Activated CD4-positive, alpha-beta T cell treated with anti-CD3 and anti-CD28 coated beads for 4 hours (primary cell): ENCODE measurements at places on chromosomes 7 and 10.

- DNase-seq, result no peak
Observed at GRCh38 chr7:91596287-91596686, 284.2 kb downstream of the MTERF1 start.

DNA sequence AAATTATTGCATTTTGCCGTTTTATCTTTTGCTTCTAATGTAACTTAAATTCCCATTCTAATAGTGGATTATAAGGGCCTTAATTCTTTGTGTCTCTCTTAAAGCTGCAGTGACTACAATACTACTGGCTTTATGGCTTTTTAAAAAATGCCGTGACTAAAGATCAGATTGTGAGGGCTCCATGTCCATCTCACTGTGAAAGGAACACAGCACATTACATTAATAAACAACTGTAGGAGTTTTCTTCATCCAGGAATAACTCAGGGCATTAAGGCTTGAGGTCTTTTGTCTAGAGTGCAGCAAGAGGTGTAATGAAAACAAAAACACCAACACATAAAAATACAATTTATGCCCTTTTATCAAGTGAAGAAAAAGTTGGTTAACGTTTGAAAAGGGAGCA is 205.3 kb downstream of the SKAP2 start:
- no peak for DNase-seq

- DNase-seq, result no peak
Observed at GRCh38 chr10:31100115-31100601, 68.5 kb upstream of the ZNF438 start.

DNA sequence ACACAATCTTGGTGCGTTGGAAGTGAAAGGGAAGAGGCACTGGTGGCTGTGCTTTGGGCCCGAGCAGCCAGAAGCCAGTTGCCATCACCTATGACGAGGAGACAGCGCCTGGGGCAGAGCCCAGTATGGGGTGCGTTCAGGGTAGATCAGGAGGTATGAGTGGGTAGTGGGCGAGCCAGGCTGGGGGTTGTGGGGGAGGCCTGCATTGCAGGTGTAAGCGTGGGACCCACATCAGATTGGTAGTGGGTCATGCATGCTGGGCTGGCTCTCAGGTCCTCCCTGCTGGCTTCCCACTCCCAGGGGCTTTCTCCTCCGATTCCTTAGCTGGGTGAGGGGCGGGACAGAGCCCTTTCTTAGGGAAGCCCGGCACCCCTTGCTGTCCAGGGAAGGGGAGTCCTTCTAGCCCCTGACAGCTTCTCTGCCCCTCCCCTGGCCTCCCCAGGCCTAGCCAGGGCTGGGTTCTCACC is 445 bp upstream of the PVRIG start:
- DNase-seq, result peak; percentile 52

- no peak for DNase-seq
Observed at GRCh38 chr7:142053988-142054387, 57.5 kb upstream of the MGAM2 start.

- no peak for DNase-seq
Observed at GRCh38 chr10:10010397-10010796, 1007.3 kb upstream of the CELF2 start.

DNA sequence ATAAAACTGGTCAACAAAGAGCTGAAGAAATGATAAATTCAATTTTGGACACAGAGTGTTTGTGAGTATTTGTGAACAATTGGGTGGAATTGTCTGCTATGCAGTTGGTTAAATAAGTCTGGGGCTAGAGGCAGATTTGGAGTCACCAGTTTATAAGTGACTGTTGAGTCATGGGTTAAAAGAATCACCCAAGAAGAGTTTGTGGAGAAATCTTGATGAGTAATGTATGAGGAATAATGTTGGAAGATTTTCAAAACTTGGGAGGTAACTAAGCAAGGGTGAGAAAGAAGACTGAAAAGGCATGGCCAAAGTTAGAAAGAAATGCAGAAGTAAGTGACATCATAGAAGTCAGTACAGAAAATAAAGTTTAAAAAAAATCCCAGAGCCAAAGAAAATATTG is 750.7 kb downstream of the MAGI2 start:
- no peak for DNase-seq
